ENCODE measurements at places on chromosomes 5 and 9.
A peak's percentile ranks its signal among the peaks of the same experiment; 100 is the strongest.

- no peak for DNase-seq
These were observed 1110.5 kb upstream of the WWC1 start for GRCh38 chr5:167180906-167181305.

- no peak for DNase-seq
These were observed 1.1 kb downstream of the MAMDC2 start for GRCh38 chr9:70044490-70045307.

GRCh38 chr5:56289602-56289987 lies 56.5 kb upstream of the ANKRD55 start:
- DNase-seq: no peak

DNA sequence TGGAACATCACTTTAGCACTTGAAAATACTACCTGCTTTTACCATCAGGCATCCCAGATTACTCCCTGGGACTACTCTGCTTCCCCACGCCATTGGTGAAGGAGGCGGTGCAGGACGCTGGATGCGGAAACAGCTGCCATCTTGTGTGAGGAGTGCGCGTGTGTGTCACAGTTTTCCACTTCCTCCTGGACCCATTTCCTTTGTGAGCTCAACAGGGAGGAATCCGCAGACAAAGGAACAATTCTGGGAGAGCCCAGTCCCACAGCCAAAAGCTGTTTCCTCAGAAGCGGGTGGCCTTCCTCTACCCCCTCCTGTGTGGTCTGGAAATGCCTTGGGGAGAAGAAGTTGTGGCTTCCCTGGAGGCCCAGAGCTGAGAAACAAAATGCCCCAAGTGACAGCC lies 16.8 kb downstream of the AFAP1L1 start:
- DNase-seq: no peak

DNA sequence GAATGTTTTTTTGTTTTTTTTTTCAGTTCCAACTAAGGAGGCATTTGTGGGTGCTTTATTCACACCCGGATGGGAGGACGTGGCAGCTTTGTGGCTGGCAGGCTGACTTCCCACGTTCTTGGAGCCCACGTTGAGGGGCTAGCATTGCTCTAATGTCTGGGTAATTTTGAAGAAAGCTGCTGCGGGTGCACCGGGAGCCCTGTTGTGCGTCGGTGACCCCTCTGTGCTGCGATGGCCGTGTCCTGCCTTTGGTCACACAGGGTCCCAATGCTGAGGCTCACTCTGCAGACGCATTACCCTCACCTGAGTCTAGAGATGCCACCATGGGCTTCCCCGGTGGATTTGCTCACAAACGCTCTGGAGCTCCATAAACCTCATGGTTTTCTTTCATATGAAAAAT lies 34.2 kb downstream of the NDUFS6 start:
- no peak for DNase-seq

- DNase-seq: no peak
These were observed 117.7 kb downstream of the RXRA start for GRCh38 chr9:134444038-134444315.

GRCh38 chr5:175690025-175690424 lies 32.2 kb downstream of the HRH2 start:
- DNase-seq: no peak

DNA sequence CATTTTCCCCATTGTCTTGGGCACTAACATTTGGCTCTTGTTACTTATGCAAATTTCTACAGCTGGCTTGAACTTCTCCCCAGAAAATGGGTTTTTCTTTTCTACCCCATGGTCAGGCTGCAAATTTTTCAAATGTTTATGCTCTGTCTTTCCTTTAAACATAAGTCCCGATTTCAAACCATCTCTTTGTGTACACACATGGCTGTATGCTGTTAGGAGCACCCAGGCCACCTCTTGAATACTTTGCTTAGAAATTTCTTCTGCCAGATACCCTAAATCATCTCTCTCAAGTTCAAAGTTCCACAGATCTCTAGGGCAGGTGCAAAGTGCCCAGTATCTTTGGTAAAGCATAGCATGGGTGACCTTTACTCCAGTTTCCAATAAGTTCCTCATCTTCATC lies 45.6 kb downstream of the NLN start:
- DNase-seq: no peak

DNA sequence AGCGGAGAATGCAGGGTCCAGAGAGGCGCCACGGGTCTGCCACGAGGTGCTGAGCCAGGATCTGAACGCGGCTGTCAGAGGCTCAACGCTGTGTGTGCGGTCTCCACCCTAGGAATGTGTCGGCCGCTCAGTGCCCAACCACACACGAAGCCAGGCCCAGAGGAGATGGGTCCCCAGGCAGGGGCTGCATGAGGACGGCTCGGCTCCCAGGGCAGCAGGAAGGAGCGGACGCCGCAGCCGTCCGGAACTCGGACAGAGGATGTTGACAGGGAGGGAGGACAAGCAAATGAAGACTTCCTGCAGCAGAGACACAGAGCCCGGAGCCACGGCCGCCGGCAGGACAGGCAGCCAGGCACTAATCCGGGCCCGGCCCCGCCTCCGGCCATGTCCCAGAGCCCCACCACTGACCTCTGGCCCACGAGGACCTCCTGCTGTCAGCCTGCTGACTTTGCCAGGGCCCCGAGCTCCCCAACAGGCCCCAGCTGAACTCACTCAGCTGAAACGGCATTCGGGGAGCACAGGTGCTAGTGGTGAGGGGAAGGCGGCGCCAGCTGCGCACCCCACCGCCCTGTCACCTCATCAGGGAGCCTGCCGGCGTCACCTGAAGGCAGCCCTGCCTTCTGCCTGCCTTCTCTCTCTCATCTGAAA lies 12.7 kb downstream of the VAV2 start:
- no peak for DNase-seq

DNA sequence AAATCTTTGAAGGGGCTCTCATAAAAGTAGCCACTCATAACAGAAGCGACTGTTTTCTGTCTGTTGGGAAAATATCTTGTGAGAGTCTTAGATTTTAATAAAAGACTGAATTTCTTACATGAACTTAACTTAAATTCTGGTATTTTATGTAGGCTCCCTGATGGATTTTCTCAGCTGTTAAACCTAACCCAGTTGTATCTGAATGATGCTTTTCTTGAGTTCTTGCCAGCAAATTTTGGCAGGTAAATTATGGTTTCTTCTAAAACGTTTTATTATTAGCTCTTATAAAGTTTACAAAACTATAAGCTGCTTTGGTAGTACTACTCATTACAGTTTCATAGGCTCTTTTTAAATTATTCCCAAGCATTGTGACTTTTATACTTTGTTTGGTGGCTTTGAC lies 87.0 kb downstream of the ERBIN start:
- no peak for DNase-seq

- DNase-seq: no peak
These were observed 49.0 kb downstream of the CDO1 start for GRCh38 chr5:115767424-115767823.

DNA sequence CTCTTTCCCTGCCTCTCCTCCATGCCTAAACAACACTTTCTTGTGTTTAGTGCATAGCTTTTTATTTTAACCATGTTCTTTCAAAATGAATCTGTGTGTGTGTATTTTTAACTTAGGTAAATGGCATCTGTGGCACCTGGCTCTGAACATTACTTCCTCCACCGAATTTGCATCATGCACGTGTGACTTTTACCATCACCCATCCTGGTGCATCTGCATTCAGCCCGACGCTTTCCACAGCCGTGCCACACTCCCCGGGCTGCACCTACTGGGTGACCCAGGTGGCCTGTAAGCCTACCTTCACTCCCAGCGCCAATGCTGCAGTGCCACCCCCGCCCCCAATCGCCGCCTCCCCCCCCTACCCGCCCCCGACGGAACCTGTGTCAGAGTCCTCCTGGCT lies 12.7 kb upstream of the FCN1 start:
- no peak for DNase-seq

- no peak for DNase-seq
These were observed 132.4 kb downstream of the EFNA5 start for GRCh38 chr5:107538331-107538730.

GRCh38 chr5:2532809-2533208 lies 218.7 kb downstream of the IRX2 start:
- DNase-seq: no peak

GRCh38 chr9:105396441-105396840 lies 51.4 kb upstream of the FSD1L start:
- no peak for DNase-seq

GRCh38 chr5:151721087-151721646 lies 34.5 kb upstream of the SPARC start:
- DNase-seq: no peak

- peak; percentile 62 for DNase-seq
These were observed at the start of gene ENTPD8 for GRCh38 chr9:137441289-137441934. TSS of gene ENTPD8 (minus strand) at chr9:137441357. CDS start at chr9:137438285, 3,072 bp downstream.

DNA sequence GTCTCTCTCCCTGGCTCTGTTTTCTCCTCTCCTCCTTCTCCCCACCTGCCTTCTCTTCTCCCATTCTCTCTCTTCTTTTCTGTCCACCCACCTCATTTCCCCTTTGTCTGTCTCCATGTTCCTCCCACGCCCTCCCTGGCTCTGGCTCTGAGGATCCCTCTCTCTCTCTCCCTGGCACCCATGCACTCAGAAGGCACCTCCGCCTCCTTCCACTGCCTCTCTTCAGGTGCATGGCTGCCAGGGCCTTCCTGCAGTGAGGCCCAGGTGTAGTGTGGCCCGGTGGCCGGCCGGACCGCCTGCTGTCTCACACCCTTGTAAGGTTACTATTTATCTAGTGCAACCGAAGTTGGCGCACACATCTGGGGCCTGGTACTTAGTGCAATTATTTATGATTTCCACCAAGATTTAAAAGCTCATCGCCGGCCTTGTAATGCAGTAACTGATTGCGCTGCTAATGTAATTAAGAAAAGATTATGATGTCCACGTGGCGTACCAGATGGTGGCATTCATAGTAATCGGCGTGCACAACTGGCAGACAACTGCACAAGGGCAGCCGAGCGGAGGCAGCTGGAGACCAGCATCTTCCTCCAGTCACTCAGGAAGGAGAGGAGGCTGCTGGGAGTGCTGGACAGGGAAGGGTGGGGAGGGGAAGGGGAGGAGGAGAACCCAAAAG lies 50.4 kb upstream of the MVB12B start:
- no peak for DNase-seq

DNA sequence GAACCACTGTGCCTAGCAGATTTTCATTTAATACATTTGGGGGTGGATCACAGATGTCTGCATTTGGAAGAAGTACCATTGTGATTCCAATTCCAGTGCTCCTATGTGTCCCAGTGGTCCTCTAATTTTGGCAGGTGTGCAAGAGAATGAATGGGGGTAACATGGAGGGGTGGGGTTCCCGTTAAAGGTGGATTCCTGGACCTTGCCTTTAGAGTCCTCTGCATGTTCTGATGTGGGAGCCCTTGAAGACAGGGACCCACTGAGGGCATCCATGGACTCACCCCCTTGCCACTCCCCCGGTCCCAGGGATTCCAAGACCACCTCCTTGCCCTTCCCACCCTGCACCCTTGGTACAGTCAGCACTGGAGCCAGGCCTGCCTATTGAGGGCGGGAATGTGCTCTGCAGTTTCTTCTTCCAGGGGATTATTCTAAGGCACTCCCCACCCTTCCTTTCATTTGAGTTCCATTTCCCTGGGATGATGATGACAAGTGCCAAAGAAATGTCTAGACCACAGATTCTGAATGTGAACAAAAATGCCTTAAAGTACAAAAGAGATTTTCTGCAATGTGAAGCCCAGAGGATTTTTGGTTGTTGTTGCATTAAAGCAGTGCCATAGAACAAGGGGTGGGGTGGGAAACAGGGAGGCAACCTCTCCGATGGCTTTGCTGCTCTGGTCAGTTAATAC lies 119.4 kb upstream of the PTCH1 start:
- no peak for DNase-seq

GRCh38 chr9:137676998-137677397 lies 58.2 kb downstream of the EHMT1 start:
- DNase-seq: no peak

DNA sequence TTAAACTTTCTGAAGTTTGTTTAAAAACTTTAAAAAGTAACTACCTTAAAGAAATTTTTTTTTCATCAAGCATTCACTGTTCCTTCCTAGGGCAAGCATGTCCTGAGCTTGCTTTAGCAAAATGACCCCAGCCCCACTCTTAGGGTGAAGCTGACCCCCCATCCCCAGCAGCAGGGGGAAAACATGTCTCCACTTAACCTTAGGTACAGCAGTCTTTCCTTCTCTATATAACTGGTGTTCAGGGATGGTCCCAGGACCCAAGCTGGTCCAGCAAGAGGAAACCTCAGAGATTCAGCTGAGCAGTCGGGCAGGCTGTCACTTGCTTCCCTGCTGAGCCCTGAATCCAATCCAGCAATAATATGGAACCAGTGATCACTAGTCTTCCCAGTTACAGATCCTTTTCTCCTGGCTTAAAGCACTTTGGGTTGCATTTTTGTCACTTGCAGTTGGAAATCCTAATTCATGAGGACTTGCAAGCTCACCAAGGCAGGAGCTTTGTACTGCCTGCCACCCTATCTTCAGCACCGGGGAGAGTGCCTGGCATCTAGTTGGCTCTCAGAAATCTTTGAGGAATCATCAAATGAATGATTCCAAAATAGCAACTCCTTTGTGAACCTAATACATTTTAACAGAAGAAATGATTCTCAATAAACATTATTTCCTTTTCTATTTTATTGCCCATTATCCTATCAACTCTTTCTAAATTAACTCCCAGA lies 91.2 kb downstream of the FSTL4 start:
- no peak for DNase-seq

- no peak for DNase-seq
These were observed 277.4 kb downstream of the TLE1 start for GRCh38 chr9:81411961-81412360.

DNA sequence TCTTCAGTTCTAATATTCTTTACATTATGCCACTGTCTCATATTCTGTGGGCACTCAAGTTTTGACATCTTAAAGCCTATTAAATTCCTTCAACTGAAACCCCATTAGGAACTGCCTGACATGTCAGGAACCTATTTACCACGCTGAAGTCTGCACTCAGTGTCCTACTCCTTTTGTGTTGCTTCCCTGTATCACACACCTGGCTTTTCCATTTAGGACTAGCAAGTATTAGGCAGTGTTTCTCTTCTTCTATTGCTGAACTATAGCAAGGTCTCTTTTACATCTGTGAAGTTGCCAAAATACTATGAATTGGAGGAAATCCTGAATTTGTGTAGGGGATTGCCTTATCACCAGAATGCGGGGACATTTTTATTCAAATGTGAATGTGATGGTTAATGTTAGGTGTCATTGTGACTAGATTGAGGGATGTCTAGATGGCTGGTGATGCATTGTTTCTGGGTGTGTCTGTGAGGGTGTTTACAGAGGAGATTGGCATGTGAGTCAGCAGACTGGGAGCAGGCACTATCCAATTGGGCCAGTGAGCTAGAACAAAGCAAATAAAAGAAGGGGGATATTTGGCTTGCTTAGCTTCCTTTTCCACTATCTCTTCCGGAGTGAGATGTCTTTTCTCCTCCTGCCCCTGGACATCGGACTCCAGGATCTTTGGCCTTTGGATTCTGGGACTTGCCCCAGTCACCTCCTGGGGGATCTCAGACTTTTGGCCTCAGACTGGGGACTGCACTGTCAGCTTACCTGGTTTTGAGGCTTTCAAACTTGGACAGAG lies 21.2 kb upstream of the VCAN start:
- DNase-seq: no peak
